ENCODE measurements at places on chromosomes 1 and 21.

DNA sequence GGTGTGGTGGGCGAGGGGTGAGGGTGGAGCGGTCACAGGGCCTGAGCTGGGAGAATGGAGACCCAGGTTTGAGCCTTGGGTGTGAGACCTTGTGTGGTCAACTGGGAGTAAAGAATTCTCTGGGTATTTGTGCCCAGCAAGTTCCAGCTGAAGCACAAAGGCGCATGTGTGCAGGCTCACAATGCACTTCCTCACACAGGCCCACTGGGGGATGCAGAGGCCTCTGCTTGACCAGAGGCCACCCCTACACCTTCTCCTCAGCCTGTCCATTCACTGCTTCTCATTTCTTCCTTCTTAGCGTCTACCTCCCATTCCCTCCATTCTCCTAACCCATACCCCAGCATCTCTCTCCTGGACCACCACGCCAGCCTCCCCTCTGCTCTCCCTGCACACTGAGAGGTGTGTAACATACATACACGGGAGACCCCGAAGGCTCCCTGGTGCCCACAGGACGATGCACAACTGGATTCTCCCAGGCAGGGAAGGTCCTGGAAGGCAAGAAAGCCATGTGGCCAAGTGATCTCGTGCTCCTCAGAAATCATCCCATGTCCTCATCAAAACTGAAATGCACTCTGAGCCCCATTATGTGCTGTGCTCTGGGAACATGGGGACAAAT, 12.3 kb upstream of the TTC39A start:
- no peak for DNase-seq

DNA sequence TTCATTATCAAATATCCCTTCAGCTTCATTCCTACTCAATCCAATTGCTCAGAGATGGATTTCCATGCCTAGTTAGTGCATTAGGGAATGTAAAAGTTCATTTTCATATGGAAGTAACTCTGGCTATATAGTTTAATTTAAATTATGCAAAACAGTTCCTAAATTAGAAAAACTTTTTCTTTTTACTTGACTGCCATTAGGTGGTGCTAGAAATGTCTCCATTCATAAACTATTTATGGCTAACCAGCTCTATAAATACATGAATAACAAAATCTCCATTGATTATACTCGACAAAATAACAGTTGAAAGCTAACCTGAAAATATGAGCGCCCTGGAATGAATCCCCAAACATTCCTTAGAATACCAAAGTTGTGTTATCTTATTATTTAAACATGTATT, 311.4 kb downstream of the USH2A start:
- DNase-seq, result no peak

- DNase-seq, result no peak
Observed at GRCh38 chr21:44010429-44010828, 1.7 kb upstream of the TRAPPC10 start.

GRCh38 chr1:6967431-6968111, 182.3 kb downstream of the CAMTA1 start:
- no peak for DNase-seq

DNA sequence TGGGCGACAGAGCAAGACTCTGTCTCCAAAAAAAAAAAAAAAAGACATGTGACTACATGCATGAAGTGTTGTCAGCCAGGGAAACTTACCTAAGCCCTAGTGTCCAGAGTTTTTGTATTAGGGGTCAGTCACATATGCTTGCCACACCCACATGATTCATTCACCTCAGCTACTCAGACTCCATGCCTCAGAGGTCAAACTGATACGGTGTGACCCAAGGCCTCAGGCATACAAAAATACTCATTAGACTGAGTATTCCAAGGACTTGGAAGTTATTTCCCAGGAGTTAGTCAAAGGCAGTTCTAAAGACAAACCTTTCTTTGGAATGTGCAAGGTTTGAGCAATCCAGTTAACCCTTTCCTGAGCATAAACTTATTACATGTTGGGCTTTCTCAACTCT, 6.3 kb upstream of the TRIM33 start:
- no peak for DNase-seq

DNA sequence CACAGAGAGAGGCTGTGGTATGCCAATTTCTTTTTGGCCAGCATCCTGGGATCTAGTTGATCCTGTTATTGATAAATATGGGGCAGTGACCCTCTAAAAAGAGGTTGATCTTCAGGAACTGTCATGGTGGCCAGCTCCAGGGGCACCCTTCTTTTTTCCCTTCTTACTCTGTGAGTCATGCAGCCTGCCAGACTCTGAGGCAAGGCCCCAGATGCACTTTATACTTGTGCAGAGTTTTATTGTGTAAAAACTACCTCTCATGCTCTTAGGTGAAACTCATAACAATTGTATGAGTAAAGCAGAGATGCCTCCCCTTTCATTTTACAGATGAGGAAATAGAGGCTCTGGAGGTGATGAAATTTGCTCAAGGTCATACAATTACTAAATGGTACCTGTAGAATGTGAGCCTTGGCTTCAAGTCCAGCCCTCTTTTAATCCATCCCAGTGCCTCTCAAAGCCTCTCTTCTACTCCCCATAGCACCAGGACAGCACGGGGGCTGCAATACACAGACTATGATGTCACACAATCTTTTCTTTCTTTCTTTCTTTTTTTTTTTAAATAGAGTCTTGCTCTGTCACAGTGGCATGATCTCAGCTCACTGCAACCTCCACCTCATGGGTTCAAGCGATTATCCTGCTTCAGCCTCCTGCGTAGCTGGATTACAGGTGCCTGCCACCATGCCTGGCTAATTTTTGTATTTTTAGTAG, 387.8 kb downstream of the KCNH1 start:
- DNase-seq, result no peak

- DNase-seq, result no peak
Observed at GRCh38 chr1:179876300-179876715, 1.3 kb downstream of the TOR1AIP2 start.

DNA sequence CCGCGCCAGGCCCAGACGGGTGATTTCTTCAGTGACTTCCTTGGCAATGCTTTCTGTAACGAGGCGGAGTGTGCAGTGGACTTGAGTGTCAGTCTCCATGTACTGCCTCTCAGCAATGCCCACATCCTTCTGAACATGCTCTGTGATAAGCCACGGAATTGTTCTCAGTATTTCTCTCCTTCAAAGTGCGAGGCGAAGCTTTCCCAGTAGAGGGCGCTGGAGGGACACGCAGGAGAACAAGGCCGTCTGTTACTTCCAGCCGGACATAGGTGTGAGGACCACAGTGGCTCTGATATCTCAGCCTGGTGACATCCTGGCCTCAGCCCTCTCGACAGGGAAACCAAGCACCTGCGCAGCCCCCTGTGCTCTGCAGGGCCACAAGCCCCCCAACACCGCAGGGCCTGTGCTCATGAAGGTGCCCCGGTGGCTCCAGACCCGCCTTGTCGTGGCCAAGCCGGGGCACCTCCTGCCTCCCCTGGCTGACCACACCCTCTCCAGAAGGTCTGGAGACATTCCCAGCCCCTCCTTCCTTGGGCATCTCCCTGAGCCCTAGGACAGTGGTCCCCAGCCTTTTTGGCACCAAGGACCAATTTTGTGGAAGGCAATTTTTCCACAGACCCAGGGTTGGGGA, 46.1 kb upstream of the BACE2 start:
- peak; percentile 84 for DNase-seq

DNA sequence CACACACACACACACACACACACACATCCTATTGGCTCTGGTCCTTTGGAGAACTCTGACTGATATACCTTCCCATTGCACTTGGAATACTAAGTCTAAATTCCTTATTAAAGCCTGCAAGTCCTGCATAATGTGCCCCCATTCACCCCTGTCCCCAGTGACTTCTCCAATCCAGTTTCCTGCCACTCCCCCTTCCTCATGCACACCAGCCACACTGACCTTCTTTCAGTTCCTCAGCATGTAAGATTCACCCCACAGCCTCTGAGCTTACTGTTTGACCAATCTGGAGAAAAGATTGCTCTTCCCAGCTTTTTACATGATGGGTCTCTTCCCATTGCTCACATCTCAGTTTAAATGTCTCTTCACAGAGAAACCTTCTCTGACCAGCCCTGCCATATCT, 146.6 kb downstream of the TBX15 start:
- no peak for DNase-seq

DNA sequence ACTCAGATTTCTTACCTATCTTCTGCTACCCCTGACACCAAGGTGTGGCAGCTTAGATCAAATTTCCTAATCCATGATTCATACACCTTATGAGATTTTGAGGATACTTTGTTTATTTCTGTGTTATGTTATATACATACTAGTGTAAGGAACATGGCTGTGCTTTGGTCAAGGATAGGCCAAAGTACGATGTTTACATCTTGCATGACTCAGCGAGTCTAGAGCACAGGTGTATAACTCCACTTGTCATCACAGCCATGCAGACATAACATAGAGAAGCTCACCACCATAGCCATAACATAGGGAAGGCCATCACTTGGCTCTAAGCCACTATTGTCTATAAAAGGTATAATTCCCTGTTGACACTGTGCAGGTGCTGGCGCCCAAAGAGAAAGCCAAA, 61.2 kb downstream of the GBP6 start:
- DNase-seq, result no peak

DNA sequence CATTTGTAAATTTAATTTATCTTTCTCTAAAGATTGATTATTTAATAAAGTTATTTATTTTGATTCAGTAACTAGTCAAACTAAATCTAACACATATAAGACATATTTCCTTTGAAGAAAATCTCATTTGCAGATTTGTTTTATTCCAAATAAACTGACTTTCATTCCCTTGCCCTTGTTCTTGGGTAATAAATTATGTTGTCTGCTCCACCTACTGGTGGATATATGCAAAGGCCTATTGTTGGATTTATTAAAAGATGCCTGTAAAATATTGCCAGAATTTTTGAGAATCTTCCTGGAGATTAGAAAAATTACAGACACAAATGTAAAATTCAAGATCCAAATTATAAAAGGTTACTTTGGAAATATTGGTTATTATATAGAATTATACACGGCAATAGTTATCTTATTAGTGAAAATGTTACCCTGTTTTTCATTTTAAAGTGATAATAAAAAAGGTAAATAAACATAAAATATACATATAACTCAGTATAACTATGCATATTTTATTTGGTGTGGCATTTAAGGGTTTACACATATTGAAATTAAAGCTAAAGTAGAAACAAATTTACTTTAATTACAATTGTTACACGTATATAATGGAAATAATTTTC, 116.1 kb downstream of the SPATA17 start:
- no peak for DNase-seq

GRCh38 chr1:163544441-163544840, 222.7 kb downstream of the NUF2 start:
- no peak for DNase-seq

- DNase-seq, result no peak
Observed at GRCh38 chr1:159184201-159184600, 12.8 kb downstream of the CADM3 start.

Data from coronary artery (tissue), 2 donors.